ENCODE measurements at places on chromosomes 5 and 9.

DNA sequence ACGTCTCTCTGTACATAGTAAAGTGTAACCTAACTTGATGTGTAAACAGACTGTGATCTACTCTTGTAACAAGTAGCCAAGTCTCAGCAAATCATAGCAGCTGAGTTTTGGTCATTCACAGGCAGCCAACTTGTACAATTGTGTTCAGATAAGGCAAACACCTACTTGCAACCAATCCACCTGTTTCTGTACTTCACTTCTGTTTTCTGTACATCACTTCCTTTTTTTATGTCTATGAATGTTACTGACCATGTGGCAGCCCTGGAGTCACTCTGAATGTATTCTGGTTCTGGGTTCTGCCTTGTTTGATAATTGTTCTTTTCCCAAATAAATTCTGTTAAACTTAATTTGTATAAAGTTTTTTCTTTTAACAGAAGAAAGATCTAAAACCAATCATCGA lies 26.0 kb downstream of the RLN2 start:
- DNase-seq, result no peak

DNA sequence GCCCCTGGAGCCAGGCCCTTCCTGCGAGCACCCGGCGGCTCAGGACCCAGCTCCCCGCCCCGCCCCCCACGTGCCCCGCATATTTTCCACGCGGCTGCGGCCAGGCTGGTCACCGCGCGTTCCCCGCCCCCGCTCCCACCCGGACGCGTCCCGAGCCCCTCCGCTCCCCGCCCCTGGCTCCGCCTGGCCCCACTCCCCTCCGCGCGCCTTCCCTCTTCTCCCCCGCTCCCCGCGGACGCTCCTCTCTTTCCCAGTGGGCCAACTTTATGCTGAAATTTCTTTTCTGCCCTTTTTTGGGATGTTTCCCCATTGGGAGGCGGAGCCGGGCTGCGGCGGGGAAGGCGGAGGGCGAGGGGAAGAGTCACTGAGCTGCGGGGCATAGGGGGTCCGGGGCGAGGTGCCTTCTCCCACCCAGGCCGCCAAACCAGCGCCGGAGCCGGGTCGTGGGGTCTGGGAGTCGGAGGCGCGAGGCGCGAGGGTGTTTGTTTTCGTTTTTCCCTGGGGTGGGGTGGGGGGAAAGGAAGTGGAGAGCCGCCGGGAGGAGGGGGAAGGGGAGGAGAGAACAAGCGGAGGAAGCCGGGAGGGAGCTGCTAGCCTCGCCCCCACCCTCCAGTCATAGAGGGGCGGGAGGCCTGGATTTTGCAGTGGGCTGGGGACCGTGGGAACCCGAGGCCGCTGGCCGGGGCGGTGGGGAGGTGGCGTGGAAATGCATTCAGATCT lies 1.0 kb upstream of the TPM2 start:
- DNase-seq, result peak; percentile 70

DNA sequence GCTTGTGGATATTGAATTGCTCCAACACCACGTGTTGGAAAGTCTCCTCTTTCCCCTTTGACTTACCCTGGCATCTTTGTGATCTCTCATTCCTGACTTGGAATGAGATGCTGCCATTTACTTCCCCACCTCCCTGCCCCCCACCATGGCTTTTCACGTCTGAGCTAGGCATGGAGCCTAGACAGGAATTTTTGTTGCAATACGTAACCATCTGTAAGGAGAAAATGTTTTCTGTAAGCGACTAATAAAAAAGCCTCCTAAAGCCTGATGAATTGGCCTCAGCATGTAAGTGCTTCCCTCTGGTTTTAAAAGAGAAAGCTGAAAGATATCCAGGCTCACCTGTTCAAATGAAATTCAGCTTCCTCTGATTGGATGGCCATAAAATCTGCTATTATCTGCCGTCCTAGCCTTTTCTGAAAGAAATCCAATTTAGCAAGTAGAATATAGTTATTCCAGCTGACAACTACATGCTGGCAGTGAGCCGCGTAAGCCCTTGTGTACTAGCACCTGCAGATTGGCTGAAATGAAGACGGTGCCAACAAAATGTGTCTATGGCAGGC lies 200.1 kb downstream of the NSG2 start:
- DNase-seq, result no peak

GRCh38 chr5:156479849-156480248 lies 152.9 kb downstream of the SGCD start:
- no peak for DNase-seq

DNA sequence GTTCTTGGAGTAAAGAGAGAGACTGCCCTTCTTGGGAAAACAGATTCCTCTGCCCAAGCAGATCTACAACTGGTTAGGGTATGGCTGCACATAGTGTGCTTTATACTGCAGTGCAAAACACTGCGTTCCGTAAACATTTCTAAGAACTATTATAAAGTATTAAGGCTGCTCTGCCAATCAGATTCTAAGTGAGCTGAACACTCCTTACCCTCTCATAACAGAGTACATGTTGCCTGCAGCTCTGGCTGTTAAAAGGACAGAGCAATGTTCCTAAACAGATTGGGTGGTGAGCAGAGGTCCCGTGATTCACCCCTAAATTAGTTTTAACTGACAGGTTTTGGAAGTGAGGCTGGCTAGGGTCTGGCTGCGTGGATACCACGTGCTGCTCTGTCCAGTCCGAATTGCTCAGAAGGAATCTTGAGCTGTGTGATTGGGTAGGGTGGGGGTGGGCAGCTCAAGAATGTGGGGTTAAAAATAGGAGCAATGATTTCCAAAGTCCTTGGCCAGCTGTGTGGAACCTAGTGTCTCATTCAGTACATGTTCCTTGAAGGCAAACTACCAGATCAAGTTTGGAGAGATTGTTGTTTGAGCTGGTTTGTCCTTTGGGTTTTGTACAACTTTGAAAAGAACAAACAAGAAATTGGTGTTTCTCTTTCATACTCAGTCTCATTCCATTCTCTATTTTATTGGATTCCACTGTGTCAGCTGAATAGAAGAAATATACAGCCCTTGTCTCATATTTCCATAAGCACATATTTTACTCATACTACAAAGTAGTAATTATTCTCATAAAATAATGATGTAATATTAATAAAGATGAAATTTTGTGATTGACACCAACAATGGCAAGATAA lies 497.6 kb upstream of the CD180 start:
- DNase-seq, result no peak

DNA sequence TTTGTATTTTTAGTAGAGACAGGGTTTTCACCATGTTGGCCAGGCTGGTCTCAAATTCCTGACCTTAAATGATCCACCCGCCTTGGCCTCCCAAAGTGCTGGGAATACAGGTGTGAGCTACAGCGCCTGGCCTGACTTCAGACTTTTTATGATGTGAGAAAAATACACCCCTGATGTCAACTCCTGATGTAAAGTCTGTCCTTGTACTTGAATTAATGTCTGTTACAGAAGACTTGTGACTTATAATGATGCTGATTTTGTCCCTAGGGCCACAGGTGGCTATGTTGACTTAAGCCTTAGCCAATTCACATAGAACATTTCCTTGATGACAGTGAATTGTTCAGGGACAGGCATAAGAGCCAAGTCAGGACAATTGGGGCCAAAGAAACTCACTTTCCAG lies 42.5 kb upstream of the MELK start:
- DNase-seq, result no peak

Measured in pancreas (tissue), 10 donors.